Left renal pelvis (tissue), 4 donors: ENCODE measurements at places on chromosomes 7 and 10. TPM values are rescaled to one million over a fixed set of nuclear protein-coding genes. Genes with fewer than 3 reads are reported as not detected.

NPY4R2 gene
- polyA plus RNA-seq = 0.08 TPM

GSTK1 gene
- 86.8 TPM for polyA plus RNA-seq

CALML5 gene
- not detected for polyA plus RNA-seq

ASZ1 gene
- not detected for polyA plus RNA-seq

- no peak for DNase-seq
Measured at GRCh38 chr7:36726806-36727503, 2.7 kb upstream of the AOAH start.

DNA sequence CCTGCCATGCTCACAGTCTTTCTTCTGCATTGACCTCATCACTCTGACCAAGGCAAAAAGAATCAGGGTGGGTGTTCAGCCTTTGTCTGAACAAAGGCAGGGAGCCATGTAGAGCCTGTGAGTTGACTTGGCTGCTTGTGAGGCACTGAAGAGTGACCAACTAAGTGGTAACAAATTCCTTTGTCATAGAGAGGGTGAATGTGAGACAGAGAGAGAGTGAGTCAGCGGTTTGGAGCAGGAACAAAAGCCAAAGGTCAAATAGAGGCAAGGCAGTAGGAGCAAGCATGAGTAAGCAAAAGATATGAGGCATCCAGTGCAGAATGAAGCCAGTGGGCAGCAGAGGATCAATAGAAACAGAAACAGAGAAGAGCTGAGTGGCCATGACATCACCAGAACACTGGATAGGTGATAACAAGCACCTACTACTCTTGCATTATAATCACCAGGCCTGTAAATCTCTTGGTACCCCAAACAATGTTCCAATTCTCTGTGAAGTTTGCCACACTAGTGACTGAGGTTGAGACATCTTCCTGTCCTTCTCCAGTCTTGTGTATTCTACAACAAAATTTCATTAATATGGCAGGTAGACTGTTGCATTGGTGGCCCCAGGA lies 116.2 kb upstream of the LAMB4 start:
- DNase-seq = peak; percentile 27

GRCh38 chr7:146094356-146094755 lies 22.2 kb upstream of the CNTNAP2 start:
- no peak for DNase-seq

GRCh38 chr7:159091041-159091440 lies 53.6 kb downstream of the VIPR2 start:
- no peak for DNase-seq

- DNase-seq = no peak
Measured at GRCh38 chr10:101694674-101695403, at the start of gene FBXW4. TSS of gene FBXW4 (minus strand) at chr10:101695170. CDS start at chr10:101695105, 65 bp downstream.

DNA sequence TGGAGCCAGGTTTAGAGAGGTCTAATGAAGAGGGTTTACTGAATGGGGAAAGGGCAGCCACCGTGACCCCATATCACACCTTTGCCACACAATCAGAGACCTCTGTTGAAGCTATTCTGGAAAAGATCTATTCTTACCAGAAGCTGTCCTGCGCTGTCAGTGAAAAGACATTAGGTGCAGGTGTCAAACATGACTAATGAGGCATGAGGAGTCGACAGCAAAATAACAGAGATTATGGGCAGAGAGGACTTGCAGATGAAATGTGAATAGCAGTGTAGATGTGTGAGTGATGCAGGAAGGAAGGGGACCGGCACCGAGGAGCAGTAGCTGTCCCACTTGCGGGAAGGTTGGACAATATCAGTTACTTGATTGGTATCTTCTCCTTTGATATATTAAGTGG lies 627.7 kb upstream of the GALNT17 start:
- DNase-seq = no peak
